ENCODE measurements at places on chromosomes 7 and 10. TPM values are rescaled to one million over a fixed set of nuclear protein-coding genes. Genes with fewer than 3 reads are reported as not detected.

The IQUB gene
- total RNA-seq, result 1.2 TPM

The PIP gene
- total RNA-seq, result 11.3 TPM

The GCK gene
- total RNA-seq, result 2.9 TPM

GRCh38 chr7:8249121-8249520 is 12.8 kb downstream of the ICA1 start:
- DNase-seq, result no peak

- DNase-seq, result peak; percentile 56
Observed at GRCh38 chr10:45373576-45374349, at the start of gene ALOX5. Gene ALOX5, plus strand, starts transcription at chr10:45374216. Its CDS starts 64 bp downstream, at chr10:45374280.

GRCh38 chr7:121334875-121335648 is 6.3 kb downstream of the WNT16 start:
- no peak for DNase-seq

Measured in tongue (tissue), 3 donors.